ENCODE measurements at places on chromosomes 16 and 17.

GRCh38 chr17:34118564-34118963 is 136.5 kb upstream of the CCL2 start:
- no peak for DNase-seq

DNA sequence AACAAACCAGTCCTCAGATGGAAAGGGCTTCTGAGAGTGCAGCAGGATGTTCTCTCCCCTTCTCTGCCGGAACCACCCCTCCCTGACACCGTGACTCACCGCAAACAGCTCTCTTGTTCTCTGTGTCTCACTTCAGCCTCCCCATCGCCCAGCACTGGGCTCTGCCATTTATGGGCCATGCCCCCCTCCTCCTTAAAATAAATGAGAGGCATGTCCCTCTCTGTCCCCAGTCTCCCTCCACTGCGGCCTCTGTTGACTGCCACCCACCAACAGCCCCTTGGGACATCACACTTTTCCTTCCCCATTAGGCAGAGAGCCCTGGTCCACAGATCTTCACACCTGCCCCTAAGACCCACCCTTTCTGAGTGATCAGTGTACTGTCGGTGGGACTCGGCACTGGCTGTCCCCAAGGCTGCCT is 6.3 kb downstream of the CCDC102A start:
- peak; percentile 64 for DNase-seq

GRCh38 chr16:79912592-79913310 is 312.2 kb upstream of the MAF start:
- DNase-seq = no peak

DNA sequence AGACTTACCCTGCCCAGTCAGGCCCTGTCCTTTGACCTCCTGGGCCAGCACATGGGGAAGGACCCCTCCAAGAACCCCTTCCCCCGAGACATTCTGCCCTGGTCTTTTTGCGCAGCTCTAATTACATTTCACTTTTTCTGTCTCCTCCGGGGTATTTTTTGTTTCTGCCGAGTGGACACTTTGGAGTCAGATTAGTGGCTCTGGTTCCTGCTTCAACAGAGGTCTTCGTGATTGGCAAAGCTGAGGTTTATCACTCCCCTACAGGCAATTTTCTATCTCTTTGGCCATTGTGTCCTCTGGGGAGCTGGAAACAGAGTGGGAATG is 23.5 kb downstream of the ANKRD40 start:
- no peak for DNase-seq

DNA sequence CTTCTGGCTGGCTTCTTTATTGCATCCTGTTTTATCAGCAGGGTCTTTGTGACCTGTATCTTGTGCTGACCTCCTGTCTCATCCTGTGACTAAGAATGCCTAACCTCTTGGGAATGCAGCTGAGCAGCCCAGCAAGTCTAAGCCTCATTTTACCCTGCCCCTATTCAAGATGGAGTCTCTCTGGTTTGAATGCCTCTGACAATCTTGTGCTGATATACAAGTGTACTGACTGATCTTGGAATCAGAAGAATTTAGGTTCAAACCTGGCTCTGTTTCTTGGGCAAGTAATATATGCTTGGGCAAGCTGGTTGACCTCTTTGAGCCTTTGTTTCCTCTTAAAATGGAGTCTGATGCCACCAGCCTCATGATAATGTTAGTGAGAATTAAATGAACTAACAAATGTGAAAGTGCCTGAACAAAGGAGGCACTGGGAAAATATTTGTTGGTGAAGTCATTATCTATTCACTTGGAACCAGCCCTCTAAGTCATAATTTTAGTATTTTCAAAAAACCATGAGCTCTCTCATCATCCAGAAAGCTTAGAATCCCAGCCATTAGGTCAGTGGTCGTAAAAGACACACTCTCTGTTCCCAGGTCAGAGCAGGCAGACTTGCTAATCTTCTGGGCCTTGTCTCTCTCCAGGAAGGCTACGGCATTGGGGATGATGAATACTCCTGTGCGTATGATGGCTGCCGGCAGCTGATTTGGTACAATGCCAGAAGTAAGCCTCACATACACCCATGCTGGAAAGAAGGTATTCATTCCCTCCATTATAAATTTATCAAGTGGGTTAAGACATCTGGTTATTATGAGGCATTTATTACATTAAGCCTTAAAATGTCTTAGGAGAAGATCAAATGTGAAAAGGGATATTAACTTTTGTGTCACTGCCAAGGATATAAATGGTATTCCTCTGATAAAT is 18.1 kb upstream of the ARL2BP start:
- DNase-seq = no peak

DNA sequence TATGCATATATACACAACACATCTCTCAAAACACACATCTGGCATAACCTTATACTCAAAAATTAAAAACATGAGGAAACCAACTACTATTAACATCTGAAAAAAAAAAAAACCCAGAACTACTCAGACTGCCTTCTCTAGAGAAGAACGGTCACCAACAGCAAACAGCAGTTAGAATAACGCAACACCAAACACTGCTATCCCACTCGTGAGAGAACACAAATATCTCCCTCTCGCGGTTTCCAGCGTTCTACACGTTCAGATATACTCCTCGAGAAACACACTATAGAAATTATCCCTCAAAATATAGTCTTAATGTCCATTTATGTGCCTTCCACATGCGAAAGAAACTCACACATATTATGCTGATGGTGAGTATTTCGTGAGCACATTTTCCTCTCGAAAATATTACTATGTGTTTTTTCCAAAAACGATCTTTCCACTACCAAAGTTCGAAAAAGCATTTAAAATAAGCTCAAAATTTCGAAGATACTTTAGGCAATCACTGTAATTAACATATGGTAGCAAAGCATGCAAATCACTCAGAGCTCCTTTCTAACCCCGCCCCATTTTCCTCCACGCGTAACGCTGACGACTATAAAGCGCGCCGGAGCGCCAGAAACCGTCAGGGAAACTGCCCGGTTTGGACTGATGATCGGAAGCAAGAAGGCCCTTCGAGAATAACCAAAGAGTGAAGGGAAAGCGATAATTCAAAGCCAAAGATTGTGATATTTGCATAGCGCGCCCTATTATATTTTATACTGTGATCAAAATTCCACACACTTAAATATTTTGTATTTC is 60.1 kb downstream of the TEX14 start:
- DNase-seq = peak; percentile 90

DNA sequence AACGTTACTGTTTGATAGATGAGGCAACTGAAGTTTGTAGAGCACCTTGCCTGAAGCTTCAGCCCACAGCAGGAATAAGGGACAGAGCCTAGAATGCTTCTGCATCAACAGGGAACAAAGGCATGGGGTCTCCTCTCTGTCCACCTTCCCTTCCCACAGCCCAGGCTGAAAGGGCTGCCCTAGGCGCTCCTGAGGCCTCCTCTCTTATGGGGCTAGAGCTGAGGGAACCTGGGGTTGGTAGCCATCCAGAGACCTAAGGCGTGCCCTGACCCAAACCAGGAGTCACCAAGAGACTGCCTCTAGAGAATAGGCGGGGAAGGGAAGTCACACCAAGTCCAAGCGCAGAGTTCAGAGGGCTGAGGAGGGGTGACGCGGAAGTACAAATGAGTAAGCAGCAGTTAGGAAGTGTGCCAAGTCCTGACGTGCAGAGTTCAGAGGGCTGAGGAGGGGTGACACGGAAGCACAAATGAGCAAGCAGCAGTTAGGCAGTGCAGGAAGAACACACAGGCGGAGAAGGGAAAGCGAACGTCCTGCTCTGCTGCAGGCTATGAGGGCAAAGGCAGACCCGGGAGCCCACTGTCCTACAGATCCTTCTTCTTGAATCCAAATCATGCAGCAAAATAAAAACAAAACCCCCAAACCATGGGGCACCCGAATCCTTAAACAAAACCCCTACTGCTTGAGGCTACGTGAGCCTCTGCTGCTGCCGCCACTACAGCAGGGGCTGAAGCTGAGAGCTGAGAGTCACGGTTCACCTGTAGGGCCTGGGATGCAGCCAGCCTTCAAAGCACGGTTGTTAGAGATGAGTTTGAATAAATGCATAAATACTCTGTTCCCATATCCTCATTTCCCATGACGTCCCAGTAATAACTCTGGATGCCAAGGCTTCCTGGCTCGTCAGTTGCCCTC is 2.7 kb upstream of the SPG7 start:
- peak; percentile 87 for DNase-seq

GRCh38 chr17:6205525-6205924 is 135.3 kb downstream of the WSCD1 start:
- DNase-seq = no peak

- DNase-seq = peak; percentile 43
These were observed 592 bp downstream of the ALDOA start for GRCh38 chr16:30065943-30066760.

- no peak for DNase-seq
These were observed 8.4 kb upstream of the SHCBP1 start for GRCh38 chr16:46629331-46630219.

GRCh38 chr16:1198194-1198593 is 26.9 kb downstream of the TPSG1 start:
- no peak for DNase-seq

DNA sequence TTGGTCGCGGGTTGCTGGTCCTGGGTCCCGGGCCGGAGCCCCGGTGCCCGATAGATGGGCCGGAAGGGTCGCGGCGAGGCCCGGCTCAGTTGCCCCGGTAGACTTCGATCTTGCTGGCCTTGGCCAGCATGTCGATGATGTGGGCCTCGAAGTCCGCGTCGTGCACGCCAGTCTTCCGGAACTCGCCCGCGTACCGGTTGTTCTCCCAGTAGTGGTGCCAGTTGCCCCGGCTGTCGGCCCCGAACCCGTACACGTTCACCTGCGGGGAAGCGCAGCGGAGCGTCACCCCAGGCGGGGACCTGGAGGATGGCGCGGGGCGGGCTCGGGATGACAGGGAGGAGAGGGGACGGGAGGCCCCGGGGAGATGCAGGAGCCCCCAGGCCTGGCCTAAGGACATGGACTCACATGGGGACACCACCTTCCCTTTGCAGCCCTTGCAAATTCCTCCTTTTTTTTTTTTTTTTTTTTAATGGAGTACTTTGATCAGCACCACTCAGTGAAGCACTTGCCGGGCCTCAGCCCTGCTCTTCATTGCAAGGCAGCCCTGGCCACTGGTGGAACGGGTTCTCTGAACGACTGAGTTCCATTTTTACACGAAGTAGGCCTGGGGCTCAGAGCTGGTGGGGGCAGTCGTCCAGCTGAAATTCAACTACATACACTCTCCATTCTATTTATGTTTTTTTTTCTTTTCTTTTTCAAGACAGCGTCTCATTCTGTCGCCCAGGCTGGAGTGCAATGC is 35.1 kb downstream of the DDX19A start:
- DNase-seq = no peak

- no peak for DNase-seq
These were observed 90.7 kb upstream of the GSE1 start for GRCh38 chr16:85522308-85522841.

- DNase-seq = peak; percentile 80
These were observed 20.5 kb downstream of the CLEC16A start for GRCh38 chr16:10964891-10965326.

DNA sequence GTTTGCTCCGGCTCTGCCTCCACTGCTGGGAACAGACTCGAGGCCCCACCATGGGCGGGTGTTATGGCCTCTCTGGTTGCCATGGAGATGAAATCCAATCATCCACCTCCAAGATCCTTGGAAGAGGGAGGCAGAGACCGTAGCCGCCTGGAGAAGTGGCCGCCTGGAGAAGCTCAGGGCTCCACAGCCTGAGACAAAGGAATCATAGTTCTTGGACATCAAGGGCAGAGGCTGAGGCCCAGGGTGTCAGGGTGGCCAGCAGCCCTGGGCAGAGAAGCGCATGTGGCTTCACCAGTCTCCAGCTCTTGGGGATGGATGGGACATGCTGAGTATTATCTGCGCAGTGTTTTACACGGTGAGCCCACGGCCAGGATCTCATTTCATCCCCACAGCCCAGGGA is 36.2 kb downstream of the ABR start:
- DNase-seq = no peak

DNA sequence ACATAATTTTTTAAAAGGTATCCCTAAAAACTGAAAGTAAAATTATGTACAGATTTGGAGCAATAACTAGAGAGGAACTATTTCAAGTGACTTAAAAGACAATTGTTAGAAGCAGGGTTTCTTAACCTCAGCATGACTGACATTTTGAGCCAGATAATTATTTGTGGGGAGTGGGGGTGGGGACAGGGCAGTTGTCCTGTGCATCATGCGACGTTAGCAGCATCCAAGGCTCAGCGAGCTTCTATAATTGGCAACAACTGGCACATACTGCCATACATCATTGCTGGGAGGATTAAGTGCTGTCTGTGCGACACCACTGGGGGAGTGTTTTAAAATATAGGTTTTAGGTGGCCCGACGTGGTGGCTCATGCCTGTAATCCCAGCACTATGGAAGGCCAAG is 27.1 kb downstream of the GABARAPL2 start:
- no peak for DNase-seq

DNA sequence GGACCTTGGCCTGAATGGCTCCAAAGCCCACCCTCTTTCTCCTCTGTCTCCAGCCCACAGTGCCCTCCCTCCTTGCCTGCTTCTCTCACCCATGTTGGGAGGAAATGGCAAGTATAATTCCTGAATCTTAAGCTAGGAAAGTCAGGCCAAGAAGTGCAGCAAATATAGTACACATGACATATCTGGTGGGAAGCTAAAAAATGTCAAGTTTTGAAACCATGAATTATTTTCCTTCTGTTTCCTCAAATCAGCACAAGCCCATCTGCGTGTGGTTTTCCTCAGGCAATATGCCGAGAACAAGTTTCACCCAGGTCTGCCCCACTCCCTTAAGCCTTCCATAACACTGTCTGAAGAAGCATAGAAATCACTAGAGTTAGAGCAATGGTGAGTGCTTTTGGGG is 502.8 kb upstream of the CDH11 start:
- no peak for DNase-seq

DNA sequence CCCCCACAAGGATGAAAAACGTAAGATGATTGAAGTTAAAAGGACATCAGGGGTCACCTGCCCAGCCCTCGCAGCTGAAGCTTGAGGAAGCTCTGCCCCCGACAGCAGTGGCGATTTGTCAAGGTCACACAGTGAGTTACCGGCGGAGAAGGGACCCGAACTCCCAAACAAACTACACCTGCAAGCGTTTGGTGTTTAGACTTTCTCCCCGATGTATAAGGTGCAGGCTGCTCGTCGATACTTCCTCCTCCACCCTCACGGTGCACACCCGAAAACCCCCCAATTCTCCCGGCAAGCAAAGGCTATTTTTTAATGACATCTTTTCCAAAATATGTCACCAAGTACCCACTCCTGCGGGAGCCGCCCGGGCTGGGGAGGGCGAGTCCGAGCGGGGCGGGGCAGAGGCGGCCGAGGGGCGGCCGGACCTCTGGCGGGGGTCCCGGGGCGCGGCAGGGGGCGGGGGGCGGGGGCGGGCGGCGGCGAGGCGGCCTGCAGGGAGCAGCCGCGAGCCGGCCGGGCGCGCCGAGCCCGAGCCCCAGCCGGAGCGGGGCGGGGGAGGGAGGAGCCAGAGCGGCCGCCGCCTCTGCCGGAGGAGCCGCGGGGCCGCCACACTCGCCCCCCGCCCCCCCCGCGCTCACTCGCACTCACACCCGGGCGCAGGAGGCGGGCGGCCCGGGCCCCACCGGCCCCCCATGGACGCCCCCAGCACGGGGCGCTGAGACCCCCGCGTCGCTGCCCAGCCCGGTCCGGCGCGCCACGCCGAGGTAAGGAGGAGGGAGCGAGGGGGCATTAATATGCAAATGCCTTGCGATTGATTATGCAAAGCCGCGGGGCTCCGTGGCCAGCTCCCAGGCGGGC is at the start of gene THRA:
THRA (plus strand) TSS at position 637 of the 858 bp plus-strand sequence. CDS start 11,524 bp downstream, outside the sequence.
- peak; percentile 67 for DNase-seq
